ENCODE measurements at places on chromosomes 4 and X.
A peak's percentile ranks its signal among the peaks of the same experiment; 100 is the strongest.

- DNase-seq, result no peak
Observed at GRCh38 chrX:18997916-18998315, 14.0 kb upstream of the PHKA2 start.

GRCh38 chrX:115259238-115259875 lies 25.5 kb upstream of the LRCH2 start:
- DNase-seq, result no peak

GRCh38 chr4:117512414-117512813 lies 427.0 kb upstream of the TRAM1L1 start:
- DNase-seq, result no peak

DNA sequence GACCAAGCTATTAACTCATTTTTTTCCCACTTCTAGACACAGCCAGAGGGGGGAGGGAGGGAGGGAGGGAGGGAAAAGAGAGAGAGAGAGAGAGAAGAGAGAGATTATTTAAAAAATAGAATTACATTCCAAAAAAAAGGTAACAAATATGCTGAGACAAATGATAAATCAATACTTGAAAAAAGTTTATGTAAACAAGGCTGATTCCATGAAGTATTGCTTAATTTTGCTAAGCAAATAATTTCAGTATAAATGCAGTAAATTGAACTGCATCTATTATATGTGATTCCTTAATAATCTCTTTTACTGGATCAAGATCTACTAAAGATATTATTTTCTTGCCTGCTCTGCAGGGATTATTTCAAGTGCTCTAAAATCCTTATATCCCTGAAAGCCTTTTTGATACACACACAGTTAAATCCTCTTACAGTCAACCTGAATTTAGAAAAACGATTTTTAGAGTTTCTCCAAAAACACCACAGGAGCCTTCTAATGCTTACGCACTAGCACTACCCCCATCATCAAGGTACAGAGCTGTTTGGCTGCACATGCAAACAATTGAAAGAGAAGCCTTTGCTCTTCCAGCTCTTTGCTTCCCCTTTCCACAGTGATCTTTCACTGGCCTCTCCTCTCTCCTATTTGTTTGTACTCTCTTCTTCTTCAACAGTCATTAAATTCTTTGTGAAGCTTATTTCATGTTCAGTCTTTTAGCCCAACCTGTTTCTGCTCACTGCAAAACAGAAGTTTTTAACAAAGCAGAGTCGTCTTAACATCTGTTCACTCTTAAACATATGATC lies 426.3 kb upstream of the FAM241A start:
- DNase-seq, result no peak

DNA sequence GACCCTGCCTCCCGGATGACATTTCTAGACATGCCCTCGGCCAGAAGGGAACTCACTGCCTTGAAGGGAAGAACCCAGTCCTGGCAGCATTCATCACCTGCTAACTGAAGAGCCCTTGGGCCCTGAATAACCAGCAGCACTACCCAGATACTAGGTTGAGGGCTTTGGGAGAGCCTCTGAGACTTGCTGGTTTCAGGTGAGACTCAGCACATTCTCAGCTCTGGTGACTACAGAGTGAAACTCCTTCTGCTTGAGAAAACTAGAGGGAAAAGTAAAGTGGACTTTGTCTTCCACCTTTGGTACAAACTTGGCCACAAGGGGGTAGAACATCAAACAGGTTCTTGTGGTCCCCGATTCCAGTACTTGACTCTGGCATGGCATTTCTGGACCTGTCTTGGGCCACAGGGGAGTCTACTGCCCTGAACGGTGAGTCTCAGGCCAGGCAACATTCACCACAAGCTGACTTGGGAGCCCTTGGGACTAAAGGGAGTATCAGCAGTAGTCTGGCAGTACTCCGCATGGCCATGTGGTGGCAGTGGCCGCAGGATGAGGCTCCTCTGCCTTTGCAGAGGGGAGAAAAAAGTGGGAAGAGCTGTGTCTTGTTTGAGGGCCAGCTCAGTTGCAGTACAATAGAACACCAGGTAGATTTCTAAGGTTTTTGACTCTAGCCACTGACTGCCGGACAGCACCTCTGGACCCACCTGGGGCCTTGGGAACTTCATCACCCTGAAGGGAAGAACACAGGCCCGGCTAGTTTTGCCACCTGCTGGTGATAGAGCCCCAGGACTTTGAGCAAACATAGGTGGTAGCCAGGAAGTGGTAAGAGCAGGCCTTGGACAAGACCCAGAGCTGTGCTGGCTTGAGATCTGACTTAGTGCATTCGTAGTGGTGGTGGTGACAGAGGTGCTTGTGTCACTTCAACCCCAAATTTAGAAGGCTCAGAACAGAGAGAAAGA lies 414.8 kb downstream of the OPHN1 start:
- DNase-seq, result peak; percentile 11

DNA sequence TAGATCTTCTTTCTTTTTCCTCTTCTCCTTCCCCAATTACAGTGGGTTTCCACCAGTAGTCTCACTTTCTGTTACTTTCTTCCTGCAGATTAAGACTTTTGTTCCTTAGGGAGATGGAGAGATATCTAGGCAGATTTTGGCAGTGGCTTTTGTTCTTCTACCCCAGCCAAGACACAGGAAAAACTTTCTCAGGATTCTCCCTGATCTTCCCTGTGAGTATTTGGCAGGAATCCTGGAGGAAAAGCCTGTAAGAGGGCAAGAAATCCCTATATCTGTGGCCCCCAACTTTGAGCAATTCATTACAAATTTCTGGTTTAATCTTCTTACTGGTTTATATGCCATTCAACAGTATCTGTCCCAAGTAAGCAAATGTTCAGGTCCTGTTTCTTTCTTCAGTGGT lies 21.9 kb downstream of the SLC9A7 start:
- no peak for DNase-seq

GRCh38 chr4:11769434-11769833 lies 340.7 kb upstream of the HS3ST1 start:
- no peak for DNase-seq

DNA sequence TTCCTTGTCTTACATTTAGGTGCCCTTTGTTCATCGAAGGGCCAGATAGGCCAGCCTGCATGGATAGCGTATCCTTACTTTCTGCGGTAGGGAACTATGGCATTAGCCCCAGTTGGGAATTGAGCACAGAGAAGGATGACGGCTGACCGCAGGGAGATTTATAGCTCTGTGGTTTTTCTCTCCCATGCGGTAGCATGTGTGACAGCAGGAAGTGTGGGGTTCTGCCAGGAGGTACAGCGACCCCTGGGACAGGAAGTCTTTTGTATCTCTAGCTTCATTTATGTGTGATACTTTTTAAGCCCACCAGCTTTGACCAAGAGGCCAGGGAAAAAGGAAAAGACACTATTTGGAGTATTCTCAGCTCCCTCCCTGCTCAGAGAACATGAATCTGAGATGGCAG lies 33.1 kb downstream of the GAB3 start:
- peak; percentile 34 for DNase-seq

- DNase-seq, result peak; percentile 77
Observed at GRCh38 chr4:159374749-159375530, 272.1 kb downstream of the RAPGEF2 start.

DNA sequence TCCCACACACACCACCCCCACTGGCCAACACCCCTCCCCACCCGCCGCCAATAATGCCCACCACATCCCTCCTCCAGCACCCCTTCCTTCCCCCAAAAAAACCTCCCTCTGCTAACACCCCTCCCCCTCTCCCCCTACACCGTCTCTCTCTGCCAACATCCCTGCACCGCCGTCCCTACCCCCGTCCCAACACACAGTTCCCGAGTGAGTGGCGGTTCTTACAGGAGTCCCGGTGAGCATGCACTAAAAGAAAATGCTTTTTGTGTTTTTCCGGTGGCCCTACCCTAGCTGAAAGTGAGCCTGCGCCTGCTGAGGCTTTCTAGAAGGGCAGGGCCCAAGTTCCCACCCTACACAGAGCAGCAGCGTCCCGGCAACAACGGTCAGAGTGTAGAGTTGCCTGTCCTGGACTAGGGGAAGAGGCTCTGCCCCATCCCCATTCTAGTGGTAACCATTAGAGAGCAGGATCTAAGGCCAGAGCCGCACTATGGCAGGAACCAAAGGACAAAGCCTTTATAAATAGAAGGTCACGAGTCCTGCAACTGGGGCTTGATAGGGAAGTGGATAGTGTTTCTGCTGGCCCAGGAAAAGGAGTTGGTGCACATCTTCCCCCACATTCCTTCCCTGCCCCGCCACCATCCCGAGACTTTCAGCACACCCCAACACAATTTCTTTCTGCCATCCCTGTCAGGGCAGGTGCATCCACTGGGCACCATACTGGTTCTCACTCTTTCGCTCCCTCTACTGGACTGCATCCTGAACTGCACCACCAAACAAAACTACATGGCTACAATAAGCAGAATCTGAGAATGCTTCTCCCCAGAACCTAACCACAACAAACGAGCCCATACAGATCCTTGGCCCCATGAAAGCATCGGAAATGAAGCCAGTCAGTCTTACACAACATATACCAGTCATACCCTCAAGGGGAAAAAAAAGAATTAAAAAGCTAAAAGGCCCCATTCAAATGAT lies 78.1 kb upstream of the PAGE3 start:
- peak; percentile 10 for DNase-seq

DNA sequence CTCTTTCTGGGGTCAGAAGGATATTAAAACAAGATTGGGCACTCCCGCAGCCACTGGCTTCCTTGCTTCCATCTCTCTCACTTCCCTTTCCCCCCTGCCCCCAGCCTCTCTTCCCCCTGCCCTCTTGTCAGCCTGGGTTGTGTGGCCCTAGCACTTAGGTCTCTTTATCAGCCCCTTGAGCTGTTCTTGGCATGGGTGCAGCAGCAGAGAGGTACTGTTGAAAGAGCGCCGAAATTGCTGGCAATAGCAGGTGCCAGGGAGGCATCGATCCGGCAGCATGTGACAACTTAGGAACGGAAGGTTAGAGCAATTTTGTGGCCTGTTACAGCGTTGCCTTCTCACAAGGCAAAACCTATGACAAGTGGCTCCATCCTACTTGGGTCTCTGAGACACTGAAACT lies 333.1 kb upstream of the IGFBP7 start:
- DNase-seq, result no peak

DNA sequence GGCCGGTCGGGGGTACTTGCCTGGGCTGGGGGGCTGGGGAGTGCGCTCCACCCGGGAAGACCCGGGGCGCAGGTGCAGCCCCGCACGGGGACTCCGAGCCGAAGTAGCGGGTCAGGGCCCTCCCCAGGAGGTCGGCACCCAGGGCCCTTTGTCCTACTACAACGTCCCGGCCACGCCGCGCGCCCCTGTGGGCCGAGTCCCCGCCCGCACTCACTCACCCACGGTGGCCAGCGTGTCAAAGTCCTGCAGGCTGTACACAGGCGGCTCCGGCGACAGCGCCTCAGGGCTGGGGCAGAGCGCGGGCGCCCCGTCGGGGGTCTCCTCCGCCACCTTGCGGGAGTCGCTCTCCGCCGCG lies 602 bp downstream of the PRKX start:
- no peak for DNase-seq

All from hepatic stellate cell (primary cell).